ENCODE measurements at places on chromosomes 5 and 9.

- peak; percentile 30 for DNase-seq
Measured at GRCh38 chr5:125525356-125525755, 778.9 kb upstream of the ZNF608 start.

DNA sequence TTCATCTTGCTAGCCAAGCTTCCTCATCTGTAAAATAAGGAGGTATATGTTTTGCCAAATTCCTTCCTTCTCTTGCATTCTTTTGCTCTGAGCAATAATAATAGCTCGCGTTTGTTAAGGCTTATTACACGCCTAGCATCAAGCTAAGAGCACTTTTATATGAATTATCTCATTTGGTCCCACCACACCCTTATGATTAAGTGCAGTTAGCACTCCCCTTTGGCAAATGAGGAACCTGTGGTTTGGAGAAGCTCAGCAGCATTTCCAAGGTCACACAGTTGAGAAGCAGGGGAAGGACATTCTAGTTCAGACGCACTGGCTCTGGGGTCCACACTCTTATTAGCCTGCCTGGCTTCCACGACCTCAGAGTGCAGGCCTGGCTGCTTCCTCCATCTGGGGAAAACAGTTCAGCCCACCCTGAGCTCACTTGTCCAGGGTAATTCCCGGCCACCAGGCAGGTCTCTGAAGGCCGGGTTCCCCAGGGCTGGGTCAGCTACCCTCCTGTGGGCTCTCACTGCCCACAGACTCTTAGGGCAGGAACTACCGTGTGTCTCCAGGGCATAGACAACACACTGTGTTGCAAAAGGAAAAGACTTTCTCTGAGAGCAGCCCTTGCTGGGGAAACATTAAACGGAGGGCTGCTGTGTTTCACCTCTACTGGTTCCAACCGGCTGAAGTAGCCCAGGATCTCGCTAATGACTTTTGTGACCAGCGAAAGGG lies 9.9 kb upstream of the FBP1 start:
- DNase-seq = peak; percentile 23

DNA sequence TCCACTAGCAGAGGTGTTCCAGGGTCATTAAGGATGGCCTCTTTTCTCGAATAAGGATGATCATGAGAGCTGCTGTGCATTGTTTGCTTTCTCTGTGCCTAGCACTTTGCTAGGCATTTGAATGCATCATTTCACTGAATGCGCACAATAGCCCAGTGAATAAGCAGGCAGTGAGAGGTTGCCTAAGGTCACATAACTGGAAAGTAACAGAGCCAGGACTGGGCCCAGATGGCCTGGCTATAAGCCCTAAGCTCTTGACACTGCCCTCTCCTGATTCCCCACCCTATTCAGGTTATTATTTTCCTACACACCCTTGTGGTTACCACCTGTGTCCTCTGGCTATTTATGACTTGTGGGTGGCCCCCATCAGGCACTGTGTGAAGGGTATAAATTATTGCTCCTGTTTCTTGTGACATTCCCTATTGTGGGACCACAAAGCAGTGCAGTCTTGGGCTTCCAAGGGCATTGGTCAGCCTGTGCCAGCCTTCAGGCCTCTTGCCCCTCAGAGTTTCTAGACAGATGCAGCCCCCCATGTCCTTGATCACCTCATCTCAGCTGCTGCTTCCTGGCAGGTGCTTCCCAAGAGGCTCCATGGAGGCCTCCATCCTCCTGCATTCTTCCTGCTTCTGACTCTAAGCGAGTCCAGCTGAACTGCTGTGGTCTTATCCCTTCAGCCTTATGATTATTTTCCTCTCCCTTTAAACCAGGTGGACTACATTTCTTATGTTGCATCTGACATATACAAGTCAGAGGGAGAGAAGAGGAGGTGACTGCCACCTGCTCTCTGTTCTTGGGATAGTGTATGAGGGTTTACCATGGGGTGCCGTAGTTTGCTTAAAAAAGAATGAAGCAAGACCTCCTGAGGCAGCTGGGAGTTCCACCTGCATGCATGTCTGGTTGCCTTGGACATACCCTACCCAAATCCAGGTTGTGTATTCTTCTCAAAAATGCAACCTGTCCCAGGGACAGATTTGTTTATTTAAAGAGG lies 47.6 kb downstream of the ANGPTL2 start:
- no peak for DNase-seq

DNA sequence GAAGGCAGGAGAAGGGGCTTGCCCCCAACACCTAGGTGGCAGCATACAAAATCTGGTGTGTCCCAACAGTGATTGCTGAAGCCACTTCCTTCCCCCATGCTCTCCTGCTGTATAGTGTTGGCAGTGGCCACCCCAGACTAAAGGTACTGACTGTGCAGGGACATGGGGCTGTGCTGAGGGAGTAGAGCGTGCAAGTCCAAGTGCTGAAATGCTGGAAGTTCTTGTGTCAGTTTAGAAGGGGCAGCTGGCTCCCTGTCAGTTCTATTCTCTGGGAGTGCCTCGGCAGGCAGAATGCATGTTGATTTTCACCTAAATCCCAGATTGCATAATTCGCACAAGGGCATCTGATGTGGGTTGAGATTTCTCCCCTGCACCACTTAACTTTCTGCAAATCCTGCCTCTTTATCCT lies 68.6 kb downstream of the GDNF start:
- DNase-seq = no peak

- no peak for DNase-seq
Measured at GRCh38 chr9:110895147-110895905, 142.9 kb downstream of the LPAR1 start.

- DNase-seq = no peak
Measured at GRCh38 chr5:59115345-59115744, 532.5 kb downstream of the RAB3C start.

DNA sequence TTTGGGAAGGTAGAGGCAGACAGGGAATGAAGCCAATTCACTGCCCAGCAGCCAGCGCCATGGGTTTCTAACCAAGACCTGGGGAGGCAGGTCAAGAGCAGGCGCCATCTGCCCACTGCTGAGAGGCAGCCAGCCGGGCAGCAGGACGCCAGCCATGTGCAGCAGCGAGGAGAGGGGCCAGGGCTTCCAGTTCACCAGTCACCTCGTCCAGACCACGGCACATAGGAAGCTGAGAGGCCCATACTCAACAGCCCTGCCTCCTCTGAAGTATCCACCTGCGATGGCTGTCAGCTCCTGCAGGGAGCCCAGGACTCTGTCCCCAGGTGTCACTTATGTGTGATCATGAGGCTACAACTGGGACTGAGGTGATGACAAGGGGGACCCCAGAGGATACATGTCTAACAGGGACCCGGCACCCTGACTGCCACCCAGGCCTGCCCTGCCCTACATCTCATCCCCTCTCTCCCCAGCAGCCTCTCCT lies 30.1 kb downstream of the IPPK start:
- DNase-seq = no peak

GRCh38 chr5:173474881-173475287 lies 141.6 kb downstream of the BOD1 start:
- peak; percentile 27 for DNase-seq

DNA sequence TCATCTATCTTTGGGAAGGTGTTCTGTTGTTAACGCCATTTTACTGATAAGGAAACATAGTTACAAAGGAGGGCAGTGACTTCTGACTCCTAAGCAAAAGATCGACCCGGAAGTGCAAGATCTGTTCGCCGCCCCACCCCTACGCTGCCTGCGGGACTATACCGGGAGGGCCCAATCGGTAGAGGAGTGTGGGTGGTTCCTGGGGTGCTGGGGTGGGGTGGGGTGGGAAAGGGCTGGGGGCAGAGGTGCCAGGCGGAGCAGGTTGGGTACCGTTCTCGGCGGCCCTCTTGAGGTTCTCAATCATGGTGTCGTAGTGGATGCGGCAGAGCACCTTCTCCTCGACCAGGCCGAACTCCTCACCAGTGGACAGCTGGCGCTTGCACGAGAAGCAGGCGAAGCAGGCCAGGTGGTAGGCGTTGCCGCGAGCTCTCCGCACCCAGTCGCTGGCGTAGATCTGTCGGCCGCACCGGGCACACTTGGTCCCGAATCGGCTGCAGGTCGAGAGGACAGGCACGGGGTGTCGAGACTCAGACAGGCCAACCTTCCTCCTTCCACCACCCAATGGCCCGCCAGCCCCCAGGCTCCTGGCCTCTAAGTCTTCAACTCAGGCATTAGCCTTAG lies 11.8 kb downstream of the LHX6 start:
- DNase-seq = no peak

- no peak for DNase-seq
Measured at GRCh38 chr9:18010492-18010891, 431.6 kb downstream of the SH3GL2 start.

DNA sequence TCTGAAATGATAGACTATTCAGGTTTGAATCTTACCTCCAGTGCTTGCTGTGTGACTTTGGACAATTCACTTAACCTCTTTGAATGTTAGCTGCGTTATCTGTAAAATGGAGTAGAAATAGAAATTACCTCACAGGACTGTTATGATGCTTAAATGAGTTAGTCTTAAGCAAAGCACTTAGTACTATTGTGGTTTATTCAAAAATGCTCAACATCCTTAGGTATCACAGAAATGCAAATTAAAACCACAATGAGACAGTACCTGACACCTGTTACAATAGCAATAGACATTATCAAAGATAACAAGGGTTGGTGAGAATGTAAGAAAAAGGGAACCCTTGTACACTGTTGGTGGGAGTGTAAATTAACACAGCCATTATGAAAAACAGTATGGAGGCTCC lies 77.6 kb upstream of the FREM1 start:
- no peak for DNase-seq

- no peak for DNase-seq
Measured at GRCh38 chr9:82127465-82127864, 138.9 kb downstream of the SPATA31D1 start.

DNA sequence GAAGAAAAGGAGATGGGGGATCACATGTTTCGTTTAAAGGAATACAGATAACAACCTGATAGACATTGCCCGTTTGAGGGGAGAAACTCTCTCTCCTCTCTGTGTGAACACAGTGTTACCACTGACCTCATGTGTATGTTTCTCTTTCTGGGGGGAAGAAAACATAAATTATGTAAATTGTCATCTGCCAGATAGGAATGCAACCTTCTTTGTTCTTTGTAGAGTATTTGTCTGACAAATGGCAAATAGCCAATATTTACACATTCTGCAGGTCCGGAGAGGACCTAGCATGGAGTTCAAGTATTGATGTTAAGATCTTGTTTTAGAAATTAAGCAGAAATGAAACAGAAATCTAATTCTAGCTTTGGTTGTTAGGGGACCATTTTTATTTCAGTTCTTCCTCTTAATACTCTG lies 276.3 kb downstream of the SAXO1 start:
- DNase-seq = no peak

DNA sequence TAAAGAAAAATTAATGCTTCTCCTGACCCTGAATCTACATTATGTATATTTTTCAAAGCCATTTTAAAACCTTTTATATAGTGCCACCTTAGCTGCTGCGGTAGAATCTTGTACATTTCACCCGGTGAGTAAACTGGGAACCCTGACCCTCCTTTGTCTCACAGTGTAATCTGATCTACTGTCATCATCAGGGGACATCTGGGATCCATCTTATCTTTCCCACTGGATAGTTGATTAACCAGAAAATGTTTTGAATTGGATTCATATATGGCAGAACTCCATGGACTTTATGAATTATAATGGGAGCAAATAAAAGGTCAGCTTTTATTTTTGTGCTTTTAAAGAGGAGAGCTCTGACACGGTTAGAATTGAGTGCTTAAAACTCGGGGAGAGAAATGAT lies 95.0 kb downstream of the ADAMTSL1 start:
- DNase-seq = no peak

- no peak for DNase-seq
Measured at GRCh38 chr5:132228241-132229035, 785 bp upstream of the P4HA2 start.

DNA sequence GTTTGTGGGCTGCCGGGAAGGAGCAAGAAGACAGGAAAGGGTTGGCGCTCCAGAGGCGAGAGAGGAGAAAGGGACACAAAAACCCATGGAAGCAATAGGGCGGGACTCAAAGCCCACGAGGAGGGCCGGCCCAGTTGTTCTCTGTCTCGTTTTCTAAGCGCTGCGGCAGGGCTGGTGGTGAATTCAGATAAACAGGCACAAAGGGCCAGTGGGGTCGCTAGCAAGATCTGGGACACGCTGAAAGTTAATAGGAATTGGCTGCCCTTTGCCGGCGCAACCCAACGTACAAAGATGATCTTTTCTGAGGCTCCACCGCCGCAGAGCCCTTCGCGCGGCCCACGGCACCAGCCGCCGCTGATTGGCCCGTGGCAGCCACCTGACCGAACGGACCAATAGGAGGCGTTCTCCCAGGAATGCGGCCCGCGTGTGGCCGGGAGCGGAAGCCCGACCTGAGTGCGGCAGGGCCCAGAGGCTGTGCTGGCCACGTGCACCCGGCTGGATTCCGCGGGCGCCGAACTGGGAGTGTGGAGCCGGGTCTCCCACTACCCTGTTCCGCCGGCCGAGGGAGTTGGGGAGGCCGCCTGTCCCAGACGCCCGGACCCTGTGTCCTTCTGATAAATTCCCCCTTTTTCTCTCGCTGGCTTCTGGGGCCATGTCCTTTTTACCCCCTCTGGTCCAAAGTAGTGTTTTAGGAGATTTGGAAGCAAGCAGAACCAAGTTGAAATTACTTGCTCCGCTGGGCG lies 16.8 kb upstream of the NSD1 start:
- DNase-seq = peak; percentile 40

GRCh38 chr5:61416010-61416409 lies 84.0 kb downstream of the ZSWIM6 start:
- DNase-seq = no peak

GRCh38 chr5:16521521-16522483 lies 56.2 kb upstream of the ZNF622 start:
- DNase-seq = no peak

DNA sequence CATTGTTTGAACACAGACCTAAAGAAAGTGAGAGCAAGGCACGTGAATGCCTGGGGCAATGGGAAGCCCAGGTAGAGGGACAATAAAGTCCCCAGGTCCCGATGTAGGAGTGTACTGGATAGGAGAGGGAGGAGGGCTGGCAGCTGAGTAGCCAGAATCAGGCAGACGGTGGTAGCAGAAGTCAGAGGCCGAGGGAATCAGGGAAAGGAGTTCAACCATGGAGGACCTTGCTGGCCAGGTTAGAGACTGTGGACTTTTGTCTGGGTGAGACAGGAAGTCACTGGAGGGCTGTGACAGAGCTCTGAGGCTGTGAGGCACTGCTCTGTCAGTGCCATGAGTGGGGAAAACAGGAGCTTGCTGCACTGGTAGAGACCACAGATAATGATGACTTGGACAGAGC lies 248.2 kb downstream of the EFNA5 start:
- DNase-seq = no peak

DNA sequence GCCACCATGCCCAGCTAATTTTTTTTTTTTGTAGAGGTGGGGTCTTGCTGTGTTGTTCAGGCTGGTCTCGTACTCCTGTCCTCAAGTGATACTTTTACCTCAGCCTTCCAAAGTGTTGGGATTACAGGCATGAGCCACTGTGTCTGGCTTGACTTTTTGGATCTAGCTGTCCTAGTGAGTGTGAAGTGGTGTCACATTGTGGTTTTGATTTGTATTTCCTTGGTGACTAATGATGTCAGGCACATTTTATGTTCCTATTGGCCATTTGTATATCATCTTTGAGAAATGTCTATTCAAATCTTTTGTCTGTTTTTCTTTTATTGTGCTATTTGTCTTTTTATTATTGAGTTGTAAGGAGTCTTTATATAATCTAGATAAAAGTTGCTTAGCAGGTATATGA lies 53.5 kb upstream of the MCCC2 start:
- DNase-seq = no peak

Measured in AG09319 (cell line).